T follicular helper cell (primary cell): ENCODE measurements at places on chromosomes 7 and 10.

GRCh38 chr10:94036766-94037033 is 43.0 kb downstream of the PLCE1 start:
- DNase-seq: no peak

- peak; percentile 53 for DNase-seq
Observed at GRCh38 chr7:157139111-157139809, 534 bp downstream of the UBE3C start.

- DNase-seq: no peak
Observed at GRCh38 chr7:106548491-106548890, 112.5 kb downstream of the CCDC71L start.

DNA sequence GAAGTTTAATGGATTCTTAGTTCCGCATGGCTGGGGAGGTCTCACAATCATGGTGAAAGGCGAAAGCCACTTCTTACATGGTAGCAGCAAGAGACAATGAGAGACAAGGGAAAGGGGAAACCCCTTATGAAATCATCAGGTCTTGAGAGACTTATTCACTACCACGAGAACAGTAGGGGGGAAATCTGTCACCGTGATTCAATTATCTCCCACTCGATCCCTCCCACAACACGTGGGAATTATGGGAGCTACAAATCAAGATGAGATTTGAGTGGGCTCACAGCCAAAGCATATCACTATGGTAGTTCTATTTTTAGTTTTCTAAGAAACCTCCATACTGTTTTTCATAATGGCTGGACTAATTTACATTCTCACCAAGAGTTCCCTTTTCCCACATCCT is 36.7 kb downstream of the SPAM1 start:
- no peak for DNase-seq

DNA sequence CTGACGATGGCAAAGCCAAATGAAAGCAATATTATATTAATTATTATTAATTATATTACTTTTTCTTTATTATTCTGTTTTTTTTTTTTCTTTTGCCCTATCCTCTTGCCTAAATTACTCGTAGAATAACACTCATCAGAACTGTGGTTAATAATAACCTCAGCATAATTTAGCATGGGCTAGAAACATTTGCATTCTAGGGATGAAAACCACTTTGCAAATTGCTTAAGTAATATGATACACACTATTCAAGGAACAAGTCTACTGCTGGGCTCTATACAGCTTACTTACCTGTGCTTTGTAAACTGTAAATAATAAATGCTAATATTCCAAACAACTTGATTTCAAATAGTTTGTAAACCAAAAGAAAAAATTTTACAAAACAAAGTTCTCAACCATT is 375.8 kb downstream of the HGF start:
- DNase-seq: no peak
